ENCODE measurements at places on chromosomes 3 and 15.

- no peak for DNase-seq
These were observed 22.5 kb downstream of the C3orf80 start for GRCh38 chr3:160247766-160248165.

GRCh38 chr3:143657391-143657790, 190.9 kb downstream of the SLC9A9 start:
- DNase-seq, result no peak

DNA sequence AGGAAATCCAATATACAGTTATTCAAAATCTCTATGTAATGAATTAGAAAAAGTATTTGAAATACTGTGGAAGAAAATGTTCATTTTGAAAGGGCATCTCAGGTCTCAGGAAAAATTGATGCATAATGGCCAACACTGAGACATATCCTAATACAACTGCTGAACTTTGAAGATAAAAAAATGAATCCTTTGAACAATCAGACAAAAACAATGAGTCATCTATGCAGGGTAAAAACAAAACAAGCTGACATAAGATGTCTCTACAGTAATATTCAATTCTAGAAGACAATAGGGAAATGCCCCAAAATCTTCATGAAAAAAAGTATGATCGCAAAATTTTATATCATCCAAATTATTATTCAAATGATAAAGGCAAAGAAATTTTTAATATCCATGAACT, 34.0 kb upstream of the ZNF280D start:
- DNase-seq, result no peak

DNA sequence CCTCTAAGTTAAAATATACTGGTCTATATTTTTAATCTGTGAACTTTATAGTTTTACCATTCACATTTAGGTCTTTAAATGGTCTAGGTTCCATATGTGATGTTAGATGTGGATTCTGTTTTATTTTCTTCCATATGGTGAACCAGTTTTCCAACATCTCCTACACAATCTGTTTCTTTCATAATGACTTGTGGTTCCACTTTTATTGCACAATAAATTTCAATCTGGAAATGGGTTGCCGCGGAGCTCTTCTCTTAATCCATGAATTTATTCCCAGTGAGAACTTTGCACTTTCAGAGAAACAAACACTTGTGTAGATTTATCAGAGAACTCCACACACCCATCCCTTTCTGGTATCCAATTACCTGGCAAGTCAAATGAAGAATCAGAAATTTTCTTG, 20.9 kb upstream of the SPPL2A start:
- DNase-seq, result no peak

DNA sequence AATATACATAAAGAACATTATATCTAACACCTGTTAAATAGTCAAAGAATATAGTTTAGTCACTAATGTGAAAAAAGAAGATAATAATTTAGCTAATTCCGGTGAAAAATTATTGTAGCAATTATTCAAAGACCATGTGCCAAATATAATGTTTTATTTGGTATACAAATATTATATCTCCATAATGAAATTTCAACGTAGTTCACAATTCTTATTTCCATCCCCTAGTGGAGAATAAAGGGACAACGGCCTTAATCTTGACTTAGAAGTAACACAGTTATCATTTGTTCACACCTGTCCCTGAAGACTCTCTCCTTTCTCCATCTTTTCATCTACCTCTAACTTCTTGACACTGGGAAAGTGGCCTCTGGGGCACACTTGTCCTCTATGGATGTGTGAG, 213.4 kb downstream of the ERC2 start:
- no peak for DNase-seq

- DNase-seq, result no peak
These were observed 82.4 kb downstream of the OXSM start for GRCh38 chr3:25872200-25872877.

GRCh38 chr3:72324253-72324811, 523.9 kb downstream of the SHQ1 start:
- no peak for DNase-seq

DNA sequence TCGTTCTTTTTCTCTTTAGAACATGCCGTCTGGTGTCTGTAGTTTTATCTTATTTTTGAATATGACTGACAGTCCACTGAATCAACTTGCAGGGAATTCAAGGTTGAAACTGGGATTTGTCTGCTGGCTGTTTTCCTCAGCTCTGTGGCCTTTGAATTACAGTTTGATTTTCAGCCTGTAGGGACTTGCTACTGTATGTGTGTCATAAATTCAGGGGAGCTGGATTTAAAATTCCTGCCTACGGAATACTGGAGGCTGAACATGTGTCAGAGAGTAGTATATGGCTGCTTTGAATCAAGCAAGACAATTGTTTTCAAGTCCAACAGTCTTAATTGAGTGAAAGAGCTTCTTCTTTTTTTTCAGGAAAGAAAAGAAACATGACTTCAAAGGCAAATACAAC, 33.9 kb downstream of the RARB start:
- no peak for DNase-seq

DNA sequence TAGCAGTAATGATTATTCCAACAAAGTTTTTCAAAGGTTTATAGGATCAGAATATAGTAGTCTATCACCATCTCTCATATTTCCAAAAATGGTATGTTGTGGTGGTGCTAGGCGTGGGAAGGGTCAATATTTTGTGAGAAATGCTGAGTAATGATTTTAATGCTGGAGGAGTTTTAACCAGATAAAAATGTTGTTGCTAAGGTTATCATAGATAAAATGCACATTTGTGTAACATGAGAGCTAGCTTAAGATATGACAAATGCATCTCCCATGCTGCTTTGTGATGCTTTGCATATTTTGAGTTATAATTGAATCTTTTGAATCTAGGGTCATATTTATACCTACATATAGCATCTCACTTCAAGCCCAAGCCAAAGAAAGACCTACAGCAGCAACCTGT, 103.9 kb upstream of the ROBO1 start:
- DNase-seq, result no peak

- no peak for DNase-seq
These were observed 78.8 kb downstream of the CMSS1 start for GRCh38 chr3:99896482-99896881.

DNA sequence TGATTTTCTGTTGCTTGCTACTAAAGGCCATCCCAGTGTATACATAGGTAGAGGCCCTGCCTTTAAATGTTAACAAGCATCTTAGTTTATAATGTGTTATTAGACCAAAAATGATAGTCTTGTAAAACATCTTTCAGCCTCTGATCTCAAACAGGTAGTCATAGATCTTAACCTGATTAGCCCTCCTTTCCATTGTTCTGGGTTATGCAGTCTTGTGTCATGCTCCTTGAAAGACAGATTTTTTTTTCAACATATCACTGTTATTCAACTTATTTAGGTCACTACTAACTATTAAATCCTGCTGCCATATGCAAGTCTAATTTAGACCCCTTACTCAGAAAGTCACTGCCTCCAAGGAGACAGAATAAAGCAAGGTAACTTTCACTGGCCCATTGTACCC, 19.1 kb upstream of the CLDN16 start:
- DNase-seq, result no peak

GRCh38 chr15:74194572-74195559, 7.7 kb downstream of the STRA6 start:
- no peak for DNase-seq

DNA sequence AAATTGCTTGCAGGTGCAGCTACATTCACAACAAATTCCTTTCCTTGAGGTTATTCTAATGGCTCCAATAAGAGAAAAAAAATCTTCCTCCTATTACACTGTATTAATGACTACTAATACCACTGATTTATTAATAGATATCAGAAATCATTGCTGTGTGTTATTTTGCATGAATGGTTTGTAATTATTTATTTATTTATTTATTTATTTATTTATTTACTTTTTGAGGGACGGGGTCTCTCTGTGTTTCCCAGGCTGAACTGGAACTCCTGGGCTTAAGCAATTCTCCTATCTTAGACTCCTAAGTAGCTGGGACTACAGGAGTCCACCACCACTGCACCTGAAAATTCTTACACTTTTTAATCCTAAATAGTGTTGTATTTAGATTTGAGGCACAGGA, 390.4 kb downstream of the SI start:
- DNase-seq, result no peak

DNA sequence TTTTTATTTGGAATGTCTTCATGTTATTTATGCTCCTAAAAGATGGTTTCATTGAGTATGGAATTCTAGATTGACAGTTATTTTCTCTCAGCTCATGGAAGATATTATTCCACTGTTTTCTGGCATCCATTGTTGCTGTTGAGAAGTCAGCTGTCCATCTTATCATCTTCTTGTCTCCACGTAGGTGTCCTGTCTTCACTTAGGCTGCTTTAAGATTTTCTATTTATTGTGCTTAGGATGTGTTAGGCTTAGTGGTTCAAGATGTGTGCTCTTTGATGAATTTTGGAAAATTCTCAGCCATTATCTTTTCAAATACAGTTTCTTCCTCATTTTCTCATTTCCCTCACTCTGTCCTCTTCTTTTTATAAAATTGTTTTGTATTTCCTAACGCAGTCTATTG, 52.0 kb downstream of the SNRK start:
- DNase-seq, result no peak

- DNase-seq, result no peak
These were observed 5.4 kb downstream of the EHD4 start for GRCh38 chr15:41966920-41967465.

DNA sequence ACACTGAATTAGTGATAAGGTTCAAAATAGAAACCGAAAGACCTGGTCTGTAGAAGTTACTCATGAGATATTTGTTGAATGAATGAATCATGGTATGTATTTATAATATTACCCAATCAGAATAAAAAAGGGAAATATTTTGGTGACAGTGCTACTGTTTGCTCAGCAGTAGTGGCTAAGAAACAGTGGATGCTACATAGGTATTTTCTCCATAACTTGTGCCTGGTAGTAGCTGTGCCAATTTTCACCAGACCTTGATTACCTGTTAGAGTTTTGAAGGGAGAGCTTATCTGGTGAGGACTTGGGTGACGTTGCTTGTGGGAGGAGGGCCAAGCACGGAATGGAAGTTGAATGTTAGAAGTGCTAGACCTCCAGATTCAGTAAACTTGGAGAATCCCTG, 14.3 kb downstream of the LIMD1 start:
- no peak for DNase-seq

DNA sequence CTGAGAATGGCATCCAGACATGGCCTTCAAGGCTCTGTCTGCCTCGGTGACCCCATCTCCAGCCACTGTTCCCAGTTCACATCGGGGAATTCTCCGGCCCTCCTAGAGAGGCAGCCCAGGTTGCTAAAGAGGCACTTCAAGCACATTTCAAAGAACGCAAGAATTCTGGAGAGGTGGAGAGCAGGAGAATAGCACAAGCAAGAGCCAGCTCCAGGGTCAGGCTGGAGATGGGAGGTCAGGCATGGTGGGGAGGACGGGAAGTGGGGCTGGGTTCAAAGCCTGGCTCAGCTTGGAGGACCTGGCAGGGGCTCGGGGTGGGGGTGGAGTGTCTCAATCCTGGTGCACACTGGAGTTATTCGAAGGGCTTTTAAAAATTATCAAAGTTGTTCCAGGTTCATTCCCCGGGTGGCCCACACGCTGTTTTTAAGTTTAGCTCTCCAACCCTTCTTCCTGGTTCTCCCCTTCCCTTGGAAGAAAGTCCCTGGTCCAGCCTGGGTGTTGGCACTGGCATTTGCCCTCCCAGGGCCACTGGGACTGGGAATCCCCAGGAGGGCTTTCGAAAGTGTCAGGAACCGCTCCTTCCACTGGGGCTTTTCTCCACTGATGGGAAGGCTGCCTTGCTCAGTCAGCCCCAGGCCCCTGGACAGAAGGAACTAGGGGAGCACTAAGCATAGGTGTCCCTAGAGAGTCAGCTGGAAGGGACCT, 35.8 kb downstream of the ZNF710 start:
- DNase-seq, result no peak

DNA sequence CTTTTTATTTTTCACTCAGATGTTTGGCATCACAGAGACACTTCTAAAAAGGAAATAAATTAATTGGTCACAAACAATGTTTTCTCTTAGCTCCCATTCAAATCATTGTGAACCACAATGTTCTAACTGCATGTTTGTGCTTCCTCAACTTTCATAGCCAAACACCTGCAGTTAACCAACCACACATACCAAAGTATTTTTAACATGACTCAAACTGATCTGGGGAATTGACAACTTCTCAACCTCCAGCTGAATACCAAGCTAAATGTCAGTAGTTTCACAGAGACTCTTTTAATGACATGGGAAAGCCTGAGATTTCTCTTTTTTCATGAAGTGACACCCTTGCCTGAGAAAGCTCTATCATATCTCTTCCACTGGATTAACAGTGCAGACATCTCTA, 217.9 kb upstream of the MME start:
- DNase-seq, result no peak

- DNase-seq, result no peak
These were observed 11.5 kb upstream of the TSEN2 start for GRCh38 chr3:12472796-12473195.

GRCh38 chr3:61117045-61117898, 134.0 kb downstream of the FHIT start:
- DNase-seq, result no peak

- DNase-seq, result no peak
These were observed 36.7 kb upstream of the CTDSPL start for GRCh38 chr3:37824954-37825328.

- DNase-seq, result peak; percentile 40
These were observed 21.0 kb downstream of the PLXNB1 start for GRCh38 chr3:48408823-48409281.

- DNase-seq, result no peak
These were observed 5.0 kb downstream of the ITGB5 start for GRCh38 chr3:124881976-124882697.

DNA sequence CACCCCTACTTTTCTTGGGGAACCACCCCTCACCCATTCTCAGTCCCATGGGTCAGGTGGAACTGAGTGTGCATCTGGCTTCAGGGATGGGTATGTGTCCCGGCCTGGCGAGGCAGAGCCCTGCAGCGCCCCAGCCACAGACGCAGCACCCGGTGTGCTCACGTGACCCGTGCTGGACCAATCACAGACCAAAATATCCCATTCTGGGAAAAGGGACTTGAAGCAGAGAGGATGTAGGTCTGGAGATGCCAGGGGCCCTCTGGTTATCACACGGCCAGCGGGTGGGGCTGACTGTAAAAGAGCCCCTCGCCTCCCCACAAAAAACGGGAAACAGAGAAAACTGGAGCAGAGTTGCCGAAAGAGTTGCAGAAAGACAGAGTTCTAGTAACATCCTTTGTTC, 138.0 kb upstream of the RAD18 start:
- DNase-seq, result no peak

GRCh38 chr3:16917256-16917935, 32.6 kb downstream of the PLCL2 start:
- DNase-seq, result no peak

DNA sequence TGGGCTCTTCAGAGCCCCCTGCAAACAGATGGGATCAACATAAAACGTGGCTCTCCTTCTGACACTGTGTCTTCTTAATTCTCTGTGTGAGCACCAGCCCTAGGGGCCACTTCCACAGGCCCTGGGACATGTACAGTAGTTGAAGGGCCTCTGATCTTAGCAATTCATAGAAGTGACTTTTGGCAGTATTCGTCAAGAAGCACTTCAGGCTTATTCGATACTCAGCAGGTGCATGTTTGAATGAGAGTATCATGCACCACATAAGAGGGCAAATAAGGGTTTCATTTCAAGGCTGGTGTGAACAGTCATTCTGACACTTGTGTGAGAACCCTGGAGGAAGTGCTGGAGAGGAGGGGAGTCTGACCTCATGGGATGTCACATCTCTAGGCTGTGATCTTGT, 113.9 kb downstream of the GABRG3 start:
- DNase-seq, result no peak

GRCh38 chr3:5093731-5094130, 28.4 kb upstream of the ARL8B start:
- no peak for DNase-seq
